ENCODE measurements at places on chromosomes 7 and 10. TPM values are rescaled to one million over a fixed set of nuclear protein-coding genes. Genes with fewer than 3 reads are reported as not detected.
A peak's percentile ranks its signal among the peaks of the same experiment; 100 is the strongest.

AKR1C1 gene
- total RNA-seq = 0.22 TPM

WBP1L gene
- 17.8 TPM for total RNA-seq

CYP3A7 gene
- not detected for total RNA-seq

RNF148 gene
- not detected for total RNA-seq

OR2A25 gene
- total RNA-seq = not detected

TBX20 gene
- total RNA-seq = not detected

MRPS17 gene
- 34.3 TPM for total RNA-seq

LIPN gene
- not detected for total RNA-seq

ELFN1 gene
- 0.15 TPM for total RNA-seq

NUDCD3 gene
- 99.5 TPM for total RNA-seq

PIK3AP1 gene
- total RNA-seq = 6.7 TPM

MAPK8 gene
- total RNA-seq = 38.8 TPM

GRCh38 chr10:20970044-20970443 is 72.9 kb upstream of the NEBL start:
- DNase-seq = no peak

DNA sequence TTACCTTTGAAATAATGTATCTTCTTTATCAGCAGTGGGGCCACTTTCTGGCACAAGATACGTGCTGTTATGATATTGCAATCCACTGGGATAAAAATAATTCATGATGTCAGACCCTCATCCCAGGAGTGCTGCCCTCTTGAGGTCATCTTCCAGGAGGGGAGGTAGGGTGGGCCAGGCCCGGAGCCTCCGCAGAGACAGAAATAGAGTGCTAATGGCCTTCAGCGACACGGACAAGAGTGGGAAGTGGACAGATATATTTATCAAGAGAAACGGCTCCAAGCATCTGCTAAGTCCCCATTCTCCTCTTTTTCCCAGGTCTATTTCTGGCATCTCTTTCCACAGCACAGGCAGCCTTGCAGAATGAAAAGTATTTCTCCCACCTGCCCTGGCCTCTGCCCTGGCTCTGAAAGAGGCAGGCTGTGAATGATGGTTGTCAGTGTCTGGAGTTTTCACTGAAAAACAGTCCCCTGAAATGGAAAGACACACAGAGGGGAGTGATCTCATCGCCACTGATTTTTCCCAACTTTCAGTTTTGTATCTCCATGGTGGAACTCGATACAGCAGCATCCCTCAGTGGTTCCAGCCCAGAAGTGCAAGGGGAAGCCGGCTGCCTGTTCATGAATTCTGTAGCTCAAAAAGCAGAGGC is 251.7 kb upstream of the MYO3A start:
- no peak for DNase-seq

GRCh38 chr7:37393476-37393875 is 55.2 kb downstream of the ELMO1 start:
- no peak for DNase-seq

DNA sequence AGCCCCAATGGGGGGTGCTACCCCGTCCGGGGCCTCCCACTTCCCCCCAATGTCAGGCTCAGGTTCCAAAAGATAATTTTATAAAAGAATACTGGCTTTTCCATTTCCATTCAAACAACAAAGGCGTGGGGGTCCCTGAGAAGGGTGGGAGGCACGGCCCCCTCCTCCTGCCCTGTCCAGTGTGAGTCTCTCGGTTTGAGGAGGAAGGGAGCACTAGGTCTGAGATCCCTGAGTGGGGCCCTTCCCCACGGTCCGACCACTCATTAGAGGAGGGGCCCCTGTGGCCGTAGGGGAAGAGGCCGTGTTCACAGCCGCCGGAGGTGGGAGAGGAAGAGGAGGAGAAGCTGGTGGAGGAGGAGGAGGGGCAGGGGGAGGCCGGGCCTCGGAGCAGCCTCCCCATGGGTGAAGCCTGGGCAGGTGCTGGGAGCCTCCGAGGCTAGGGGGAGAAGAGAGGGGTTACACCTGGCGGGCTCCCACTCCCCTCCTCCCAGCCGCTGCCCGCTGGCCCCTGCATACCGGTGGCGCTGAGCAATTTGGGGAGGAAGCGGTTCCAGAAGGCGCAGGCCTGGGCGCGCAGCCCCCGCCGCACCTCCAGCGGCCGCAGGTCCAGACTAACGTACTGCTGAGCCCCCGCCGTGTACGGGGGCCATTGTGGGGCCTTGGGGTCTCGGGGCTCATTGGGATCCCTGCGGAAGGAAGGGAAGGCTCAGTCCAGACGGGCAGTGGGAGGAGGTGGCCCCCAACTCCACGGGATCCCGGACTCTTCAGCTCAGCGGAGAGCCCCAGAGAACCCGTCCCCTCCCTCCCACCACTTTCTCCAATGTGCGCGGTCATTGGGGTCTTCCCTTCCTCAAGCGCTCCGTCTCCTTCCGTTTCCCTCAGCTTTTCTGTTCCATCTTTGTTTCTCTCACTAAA is 1.4 kb upstream of the UFSP1 start:
- peak; percentile 49 for DNase-seq

GRCh38 chr7:34096198-34096651 is 190.9 kb downstream of the BMPER start:
- no peak for DNase-seq

DNA sequence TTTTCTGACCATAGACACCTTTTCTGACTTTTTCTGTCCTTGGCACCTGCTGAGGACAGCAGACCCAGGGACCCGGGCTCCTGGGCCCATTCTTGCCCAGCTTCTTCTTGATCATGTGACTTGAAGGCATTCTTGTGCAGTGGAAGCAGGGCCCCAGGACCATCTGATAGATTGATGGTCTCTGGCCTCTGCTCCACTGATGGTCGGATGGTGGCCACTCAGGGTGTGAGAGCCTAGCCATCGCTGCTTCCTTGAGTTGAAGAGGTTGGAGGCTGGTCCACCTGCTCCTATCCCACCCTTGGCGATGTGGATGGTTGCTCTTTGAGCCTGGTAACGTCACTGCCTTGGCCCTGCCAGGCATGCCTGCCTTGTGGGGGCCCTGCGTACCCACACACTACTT is 37.8 kb upstream of the ZNF716 start:
- no peak for DNase-seq

GRCh38 chr10:118840071-118840775 is 85.5 kb upstream of the CACUL1 start:
- DNase-seq = no peak

DNA sequence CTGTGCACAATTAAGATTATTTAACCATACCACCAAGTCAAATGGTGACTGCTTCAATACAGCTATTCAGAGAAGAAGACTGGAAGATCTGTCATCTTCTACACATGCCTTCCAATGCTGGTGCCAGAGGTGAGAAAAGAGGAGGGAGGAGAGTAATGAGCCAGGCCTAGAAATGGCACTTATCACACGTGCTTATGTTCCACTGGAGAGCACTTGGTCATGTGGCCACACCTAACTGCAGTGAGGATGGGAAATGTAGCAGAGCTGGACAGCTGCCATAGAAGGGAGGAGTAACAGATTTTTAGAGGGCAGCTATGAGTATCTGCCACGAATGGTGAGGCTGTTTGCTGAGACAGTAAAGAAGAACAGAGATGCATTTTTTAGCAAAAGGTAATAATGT is 77.1 kb downstream of the MPLKIP start:
- no peak for DNase-seq

DNA sequence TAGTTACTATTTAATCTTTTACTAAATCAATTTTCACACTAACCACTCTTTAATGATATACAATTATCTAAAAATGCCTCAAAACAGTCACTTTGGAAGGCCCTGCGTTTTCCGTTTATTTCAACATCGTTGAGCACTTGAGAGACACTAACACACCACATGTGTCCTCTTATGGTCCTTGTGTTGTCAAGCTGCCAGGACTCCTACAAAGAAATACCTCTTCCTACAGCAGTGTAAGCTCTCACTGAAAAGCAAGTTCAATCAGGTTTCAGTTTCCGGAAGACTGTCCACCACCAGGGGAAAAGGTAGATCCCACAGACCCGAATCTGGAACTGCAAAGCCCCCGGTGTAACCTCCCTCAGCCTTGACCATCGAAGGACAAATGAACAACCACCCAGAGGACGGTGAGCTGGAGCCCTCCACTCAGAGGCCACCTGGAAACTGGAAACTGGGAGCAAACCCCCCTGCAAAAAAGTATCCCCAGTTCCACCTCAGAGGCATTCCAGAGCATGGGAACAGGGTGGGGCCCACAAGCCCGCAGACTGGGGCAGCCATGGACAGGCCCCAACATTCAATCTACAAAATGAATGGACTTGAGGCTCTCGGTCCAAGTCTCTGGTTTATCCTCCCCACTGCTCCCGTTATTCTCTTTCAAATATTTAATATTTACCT is 37.6 kb downstream of the KCNH2 start:
- DNase-seq = no peak

DNA sequence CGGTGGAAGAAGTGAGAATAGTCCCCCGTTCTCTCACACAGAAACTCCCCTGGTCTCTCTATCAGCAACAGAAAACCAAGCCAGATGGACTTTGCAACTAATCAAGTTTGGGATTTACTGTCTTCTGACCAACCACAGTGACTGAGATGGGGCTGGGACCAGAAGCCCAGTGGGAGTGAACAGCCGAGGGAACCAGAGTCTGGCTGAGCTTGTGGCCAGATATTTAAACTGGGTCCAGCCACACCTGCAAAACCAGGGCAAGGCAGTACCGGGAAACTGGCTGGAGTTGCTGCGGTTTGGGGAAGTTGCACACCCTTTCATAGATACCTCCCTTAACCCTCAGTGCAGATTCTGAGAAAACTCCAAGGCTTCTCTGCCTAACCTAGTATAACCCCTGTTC is 6.0 kb downstream of the GSTK1 start:
- no peak for DNase-seq

DNA sequence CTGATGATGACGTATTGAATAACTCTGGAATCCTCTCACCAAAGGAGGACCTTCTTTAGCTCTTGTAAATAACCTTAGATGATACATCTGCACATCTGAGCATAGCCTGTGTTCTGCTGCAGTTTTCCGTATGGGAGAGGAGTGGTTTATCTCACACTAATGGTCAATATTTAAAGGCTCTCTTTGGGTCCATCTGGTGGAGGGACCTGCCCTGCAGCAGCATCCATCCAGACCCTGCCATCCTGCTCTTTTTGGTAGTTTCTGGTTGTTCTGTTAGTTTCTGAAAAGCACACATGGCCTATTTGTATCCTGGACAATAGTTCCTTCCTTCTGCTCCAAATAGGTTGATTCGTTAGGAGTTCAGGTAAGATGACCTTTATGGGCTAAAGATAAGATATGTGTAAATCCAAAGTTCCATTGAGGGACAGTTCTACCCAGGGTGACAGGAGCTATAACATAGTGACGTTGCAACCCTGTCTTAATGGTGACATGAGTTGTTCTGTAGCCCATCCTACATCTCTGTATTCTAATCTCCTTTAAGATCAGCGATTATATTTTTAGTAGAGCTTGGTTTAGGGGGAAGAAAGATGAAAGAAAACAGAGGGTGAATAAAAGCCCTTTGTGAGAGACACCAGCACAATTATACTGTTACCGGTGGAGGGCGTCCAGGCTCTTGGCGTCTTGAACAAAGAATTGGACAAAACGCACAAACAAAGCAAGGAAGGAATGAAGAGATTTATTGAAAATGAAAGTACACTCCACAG is 60.0 kb upstream of the KLF14 start:
- no peak for DNase-seq

DNA sequence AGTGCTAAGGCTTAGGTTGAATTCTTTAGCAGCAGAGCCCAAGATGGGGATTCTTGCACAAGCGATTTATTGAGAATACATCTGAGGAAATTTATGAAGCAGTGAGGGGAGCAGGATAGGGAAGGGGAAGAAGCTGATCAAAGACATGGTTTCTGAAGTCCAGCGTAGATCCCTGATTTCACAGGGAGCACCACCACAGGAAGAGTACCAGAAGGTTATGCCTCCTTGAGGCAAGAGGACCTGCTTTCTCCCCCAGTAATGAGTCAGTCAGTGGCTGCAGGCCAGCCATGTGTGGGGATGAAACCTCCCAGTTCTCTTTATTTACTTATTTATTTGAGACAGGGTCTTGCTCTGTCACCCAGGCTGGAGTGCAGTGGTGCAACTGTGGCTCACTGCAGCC is 35.0 kb upstream of the CBLL1 start:
- no peak for DNase-seq

DNA sequence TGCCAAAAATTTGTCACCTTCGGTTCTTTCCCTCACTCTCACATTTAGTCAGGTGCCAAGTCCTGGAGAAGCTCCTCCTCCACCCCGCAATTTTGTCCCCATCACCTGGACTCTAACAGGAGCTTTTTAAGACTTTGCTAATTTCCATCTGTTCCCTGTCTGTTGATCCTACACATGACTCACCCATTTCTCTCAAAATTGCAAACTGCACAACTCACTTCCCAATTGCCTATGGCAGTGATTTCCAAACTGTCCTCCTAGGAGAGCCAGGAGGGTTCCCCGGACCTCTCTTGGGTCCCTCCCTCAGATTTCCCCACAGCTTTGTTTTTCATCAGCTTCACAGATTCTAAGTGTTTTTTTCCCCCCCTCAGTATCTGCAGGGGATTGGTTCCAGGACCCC is 120.3 kb downstream of the WNT2 start:
- DNase-seq = no peak

DNA sequence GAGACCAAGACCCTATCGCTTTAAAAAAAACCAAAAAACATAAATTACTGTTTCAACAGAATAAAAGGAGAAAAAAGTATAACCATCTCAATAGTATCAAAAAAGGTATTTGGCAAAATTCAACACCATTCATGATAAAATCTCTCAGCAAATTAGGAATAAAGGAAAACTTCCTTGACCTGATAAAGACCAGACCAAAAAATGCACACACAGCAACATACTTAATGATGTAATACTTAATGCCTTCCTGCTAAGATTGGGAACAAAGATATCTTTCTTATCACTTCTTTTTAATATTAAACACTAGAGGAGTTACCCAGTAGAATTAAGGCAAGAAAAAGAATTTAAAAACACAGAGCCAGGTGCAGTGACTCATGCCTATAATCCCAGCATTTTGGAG is 79.3 kb downstream of the CNOT4 start:
- no peak for DNase-seq

GRCh38 chr7:64768824-64769223 is 25.4 kb upstream of the ZNF138 start:
- no peak for DNase-seq

- DNase-seq = no peak
Measured at GRCh38 chr7:375901-376305, 85.9 kb downstream of the FOXL3 start.

- no peak for DNase-seq
Measured at GRCh38 chr7:75599244-75599781, 107.2 kb downstream of the SPDYE5 start.

DNA sequence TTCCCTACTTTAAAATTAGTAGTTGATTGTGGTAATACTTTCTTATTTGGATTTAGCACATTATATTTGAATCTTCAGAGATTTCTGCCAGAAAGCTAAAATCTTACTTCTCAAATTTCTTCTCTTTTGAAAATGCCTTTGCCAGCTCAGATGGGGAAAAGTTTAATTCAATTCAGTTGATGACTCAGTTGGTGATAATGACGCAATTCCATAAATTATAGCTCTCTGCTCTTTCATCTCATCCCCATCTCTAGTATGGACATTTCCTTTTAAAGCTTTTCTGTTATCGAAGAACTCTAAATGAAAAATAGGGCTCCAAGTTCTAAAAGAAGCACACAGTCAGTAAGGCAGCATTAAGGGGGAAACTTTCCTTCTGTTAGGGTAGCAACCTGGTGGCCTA is 25.5 kb downstream of the RNLS start:
- DNase-seq = no peak

GRCh38 chr10:72740528-72740927 is 48.6 kb downstream of the MCU start:
- DNase-seq = no peak
